Neuronal stem cell (in vitro differentiated cells): ENCODE measurements at places on chromosomes 7 and 10.

- no peak for DNase-seq
These were observed 72.0 kb downstream of the SLC37A3 start for GRCh38 chr7:140326116-140326928.

DNA sequence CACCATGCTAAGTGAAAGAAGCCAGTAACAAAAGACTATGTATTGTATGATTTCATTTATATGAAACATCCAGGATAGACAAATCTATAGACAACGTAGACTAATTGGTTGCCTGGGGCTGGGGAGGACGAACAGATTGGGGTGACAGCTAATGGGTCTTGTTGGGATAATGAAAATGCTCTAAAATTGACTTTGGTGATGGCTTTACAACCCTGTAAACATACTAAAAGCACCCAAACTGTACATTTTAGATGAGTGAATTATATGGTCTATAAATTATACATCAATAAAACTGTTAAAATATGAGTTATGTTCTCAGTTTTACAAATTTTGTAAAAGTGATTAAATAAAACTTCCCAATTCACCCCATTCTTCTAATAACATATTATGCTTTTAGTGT is 261.5 kb downstream of the ELMO1 start:
- no peak for DNase-seq

DNA sequence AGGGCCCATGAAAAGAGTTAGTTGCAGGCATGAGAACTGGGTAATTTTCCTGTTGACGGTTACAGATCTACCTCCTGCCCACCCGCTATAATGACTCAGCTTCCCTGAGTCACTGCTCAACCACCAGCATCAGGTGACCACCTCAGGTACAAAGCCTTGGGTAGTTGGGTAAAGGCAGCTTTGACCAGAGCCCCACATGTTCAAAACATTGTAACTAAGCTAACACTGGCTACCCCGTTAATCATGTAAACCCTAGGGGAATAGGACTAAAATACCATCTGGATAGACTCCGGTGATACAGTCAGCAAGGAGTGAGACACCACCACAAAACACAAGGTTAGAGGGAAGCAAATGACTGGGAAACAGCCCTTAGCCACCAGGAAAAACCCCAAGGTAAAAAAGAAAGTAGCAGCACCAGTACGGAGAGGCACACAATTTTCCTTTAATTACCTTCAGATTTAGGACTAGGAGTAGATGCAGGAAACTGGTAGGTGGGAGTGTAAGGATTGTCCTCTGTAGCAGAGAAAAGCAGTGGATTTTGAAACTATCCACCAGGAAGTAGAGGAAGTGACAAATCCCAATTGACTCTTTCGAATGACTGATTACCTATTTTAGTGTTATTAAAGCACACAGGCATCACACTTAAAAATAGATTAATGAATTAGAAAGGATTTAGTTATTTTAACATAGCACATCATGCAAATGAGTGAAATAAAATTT is 103.5 kb upstream of the PDLIM1 start:
- no peak for DNase-seq

DNA sequence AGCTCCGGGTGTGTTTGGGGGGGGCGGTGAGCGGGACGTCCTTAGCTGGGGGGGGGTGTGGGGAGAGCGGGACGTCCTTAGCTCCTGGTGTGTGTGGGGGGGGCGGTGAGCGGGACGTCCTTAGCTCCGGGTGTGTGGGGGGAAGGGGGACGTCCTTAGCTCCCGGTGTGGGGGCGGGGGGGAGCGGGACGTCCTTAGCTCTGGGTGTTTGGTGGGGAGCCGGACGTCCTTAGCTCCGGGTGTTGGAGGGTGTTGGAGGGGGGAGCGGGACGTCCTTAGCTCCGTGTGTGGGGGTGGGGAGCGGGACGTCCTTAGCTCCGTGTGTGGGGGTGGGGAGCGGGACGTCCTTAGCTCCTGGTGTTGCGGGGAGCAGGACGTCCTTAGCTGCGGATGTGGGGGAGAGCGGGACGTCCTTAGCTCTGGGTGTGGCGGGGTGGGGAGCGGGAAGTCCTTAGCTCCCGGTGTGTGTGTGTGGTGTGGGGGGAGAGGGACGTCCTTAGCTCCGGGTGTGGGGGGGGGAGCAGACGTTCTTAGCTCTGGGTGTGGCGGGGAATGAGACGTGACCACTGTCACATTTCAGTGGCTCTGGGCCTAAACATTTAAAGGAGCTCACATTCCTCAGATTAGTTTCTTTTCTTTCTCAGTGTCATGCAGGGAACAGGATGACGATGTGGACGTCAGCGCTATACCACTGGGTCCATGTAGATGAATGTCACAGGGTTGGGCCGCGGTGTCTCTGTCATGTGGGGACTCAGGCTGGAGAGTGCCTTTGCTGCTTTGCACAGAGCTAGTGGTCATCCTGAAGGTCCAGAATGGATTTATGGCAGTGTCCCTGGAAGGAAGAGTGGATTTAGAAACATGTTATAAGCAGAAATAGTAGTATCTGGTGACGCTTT is 7.5 kb downstream of the DYNC2I1 start:
- no peak for DNase-seq

GRCh38 chr7:147311336-147311735 is 1194.7 kb downstream of the CNTNAP2 start:
- DNase-seq = no peak

- DNase-seq = peak; percentile 63
These were observed at the start of gene CH25H for GRCh38 chr10:89207181-89207800. Gene CH25H, minus strand, starts transcription at chr10:89207317. Its CDS starts 25 bp downstream, at chr10:89207292.

DNA sequence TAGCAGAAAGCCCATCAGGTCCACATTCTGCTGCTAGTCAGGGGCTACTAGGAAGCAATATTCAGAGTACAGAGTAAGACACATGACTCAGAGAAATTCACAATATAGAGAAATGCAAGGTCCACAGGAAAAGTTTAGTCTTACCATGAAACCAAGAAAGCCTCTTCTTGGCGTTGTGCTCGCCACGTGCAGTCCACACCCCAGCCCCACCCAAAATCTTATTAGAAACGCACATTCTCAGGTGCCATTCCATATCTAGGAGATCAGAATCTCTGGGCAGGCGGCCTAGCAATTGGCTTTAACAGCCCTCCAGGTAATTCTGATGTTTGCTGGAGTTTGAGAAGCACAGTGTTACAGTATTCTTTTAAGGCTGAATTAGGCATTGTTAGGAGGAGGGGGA is 15.8 kb upstream of the SAR1A start:
- DNase-seq = no peak

- DNase-seq = no peak
These were observed 10.6 kb downstream of the ZCCHC24 start for GRCh38 chr10:79434821-79435251.

GRCh38 chr7:39186131-39186530 is 208.4 kb downstream of the POU6F2 start:
- DNase-seq = no peak

DNA sequence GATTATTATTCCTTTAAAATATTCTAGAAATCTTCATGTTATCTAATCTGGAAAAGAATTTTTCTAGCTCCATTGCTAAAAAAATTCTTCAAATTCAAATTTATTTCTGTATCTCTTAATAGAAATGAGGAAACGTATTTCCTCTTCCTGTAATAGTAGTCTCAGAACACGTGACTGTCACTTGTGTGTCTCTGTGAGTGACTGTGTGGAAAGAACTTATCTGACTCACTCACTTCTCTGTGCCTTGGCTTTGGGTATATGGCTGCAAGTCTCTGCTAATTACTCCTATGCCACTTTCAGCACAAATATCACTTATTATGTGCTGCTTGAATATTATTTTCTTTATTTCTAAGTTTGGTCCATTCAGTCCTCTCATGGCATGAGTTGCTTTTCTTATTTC is 132.7 kb downstream of the CNTNAP2 start:
- no peak for DNase-seq

GRCh38 chr7:45682358-45682735 is 108.2 kb downstream of the ADCY1 start:
- DNase-seq = no peak

- DNase-seq = no peak
These were observed 111.8 kb upstream of the ANKRD1 start for GRCh38 chr10:91032611-91033206.

GRCh38 chr10:68435803-68436202 is 28.7 kb upstream of the RUFY2 start:
- no peak for DNase-seq

- no peak for DNase-seq
These were observed 97.6 kb downstream of the DYNC2I1 start for GRCh38 chr7:158953912-158954311.

DNA sequence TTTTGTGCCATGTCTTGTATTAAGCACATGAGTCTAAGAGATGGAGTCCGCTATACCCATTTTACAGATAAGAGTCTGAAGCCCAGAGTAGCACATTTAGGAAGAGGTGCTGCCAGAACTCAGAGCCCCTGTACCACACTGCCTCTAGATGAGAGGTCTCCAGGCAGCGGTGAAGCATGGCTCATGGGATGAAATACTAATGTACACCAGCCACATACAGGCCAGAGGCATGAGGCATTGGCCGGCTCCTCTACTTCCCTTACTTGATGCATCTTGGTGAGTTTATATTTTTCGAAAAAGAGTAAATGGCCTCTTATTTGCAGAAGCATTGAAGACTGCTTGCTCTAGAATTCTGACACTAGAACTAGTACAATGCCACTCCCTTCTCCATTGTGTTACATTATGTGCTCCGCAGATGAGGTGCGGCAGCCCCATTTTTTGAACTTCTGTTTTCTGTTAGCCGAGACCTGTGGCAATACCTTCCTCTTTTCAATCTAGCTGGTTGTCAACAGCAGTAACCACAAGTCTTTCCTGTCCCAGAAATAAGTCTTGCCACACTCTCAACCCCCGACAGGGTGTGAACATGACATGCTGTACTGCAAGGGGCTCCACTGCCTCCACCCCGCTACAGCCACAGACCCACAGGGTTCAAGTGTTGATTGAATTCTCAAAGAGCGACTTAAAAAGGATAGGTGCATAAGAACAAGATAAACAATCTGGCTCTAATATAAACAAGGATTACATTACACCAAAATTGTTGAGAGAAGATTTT is 145.3 kb downstream of the CELF2 start:
- no peak for DNase-seq

DNA sequence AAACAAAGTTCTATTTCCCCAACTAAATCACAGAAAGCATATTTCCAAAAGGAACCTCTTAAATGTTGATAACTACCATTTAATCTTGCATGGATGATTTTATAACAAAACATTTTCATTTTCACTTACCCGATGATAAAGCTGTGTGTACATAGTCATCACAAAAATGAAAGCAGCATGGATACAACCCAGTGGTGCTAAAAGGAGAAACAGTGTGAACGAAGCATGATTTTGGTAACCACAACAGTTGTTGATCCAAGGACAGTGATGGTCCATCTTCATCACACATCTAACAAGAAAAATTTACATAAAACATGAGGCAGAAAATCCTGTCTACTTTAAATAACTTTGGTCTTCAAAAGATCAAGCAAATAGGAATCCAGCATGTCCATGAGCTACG is 4.7 kb downstream of the ZDHHC6 start:
- no peak for DNase-seq

- DNase-seq = no peak
These were observed 326.0 kb upstream of the NPSR1 start for GRCh38 chr7:34332006-34332405.

DNA sequence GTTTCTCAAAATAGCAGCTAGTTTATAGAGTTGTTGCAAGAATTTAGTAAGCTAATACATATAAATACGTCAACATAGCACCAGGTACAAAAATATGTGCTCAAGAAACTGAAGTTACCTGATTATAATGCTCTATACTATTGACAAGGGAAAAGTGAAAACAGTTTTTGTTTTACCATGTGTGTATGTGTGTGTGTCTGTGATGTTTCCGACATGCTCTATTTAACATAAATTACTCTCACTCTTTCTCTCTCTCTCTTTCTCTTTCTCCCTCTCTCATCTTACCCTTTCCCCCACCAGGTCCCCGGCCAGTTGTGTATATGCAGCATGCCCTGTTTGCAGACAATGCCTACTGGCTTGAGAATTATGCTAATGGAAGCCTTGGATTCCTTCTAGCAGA is 4.3 kb downstream of the LIPN start:
- no peak for DNase-seq

GRCh38 chr10:7480742-7481367 is 70.0 kb upstream of the SFMBT2 start:
- no peak for DNase-seq

DNA sequence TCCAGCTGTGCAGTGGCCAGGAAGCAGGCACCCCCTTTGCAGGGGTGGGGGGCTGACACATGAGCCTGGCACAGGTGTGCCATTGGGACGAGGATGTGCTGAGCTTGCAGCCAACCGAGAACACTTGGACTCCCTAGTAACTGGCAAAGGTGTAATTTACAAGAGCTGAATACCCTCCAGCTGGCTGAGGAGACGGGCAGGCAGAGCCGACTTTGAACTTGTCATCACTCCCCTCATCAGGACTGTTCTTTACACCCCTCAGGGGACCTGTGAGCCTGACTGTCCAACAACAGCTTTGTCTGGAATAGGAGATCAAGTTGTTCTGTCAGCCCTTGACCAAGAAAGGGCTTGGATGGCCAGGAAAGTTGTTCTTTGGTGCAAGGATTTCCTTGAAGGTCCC is 61.2 kb downstream of the CDH23 start:
- no peak for DNase-seq

DNA sequence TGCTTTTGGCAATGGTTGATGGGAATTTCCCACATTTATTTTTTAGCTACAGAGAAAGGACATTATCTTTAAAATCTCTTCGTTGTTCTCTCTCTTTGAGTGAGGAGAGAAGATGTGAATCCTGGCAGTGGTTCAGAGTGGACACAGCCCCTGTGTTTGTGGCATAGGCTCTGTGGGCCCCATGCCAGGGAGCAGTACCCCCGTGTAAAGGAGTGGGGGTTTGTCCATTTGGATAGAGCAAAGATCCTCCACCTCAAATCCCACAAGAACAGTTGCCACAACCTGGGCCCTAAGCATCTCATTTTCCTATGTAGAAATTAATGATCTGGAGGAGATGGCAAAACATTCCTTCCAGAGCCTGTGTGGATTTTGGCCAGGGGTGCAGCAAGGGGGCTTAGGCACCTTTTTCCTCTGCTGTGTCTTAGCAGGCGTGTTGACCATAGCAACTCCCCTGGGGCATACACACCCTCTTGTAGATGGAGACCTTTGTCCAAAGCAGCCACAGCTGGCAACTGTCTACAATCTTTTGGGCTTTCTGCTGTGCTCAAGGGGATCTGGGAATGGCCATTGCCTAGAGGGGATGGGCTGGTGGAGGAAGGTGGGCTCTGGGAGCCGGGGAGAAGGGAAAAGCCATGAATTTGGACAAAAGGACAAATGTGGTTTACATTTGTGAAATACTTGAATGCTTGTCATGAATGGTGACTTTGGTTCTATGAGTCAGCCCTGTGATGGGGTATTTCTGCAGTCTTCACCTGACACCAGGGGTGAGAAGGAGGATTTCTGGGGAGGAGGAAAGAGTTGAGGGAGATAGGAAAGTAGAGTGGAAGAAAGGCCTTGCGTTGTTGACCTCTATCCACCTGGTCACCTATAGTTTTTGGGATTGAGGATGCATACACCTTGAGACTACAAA is 92.0 kb downstream of the TCF7L2 start:
- DNase-seq = no peak

DNA sequence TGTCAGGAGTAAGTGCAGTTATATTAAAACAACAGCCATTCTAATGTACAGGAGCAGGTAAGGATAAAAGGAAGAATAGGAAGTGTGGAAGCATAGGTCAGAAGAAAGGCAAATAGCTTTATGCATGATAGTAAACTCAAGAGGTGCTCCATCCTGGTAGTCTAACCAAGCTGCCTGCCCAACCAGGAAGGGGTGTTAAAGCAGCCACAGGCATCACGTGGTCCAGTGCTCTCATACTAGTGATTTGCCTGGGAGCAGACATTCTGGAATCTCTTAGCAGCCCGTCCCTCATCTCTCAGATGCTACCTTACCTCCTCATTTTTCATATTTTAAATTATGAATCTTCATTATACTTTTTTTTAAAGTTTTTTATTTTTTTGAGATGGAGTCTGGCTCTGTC is 18.5 kb downstream of the ABRAXAS2 start:
- DNase-seq = no peak

GRCh38 chr10:62693306-62693705 is 111.2 kb upstream of the ADO start:
- no peak for DNase-seq
